ENCODE measurements at places on chromosomes 2 and 18.

DNA sequence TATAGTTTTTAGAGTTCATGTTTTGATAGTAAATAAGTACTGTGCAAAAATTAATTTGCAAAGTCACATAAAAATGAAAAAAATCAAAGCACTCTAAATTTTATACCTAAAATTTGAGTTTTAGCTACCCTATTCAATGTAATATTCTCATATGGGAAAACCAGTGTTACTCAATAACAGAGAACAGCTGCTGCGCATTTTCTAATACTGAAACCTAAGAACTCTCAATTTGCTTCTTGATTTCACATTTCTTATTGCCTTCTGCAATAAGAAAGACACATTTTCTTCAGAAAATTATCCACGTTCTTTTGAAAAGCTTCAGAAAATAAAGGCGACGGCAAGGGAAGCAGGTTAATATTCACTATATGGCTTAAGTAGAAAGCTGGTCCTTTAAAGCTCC lies 199.1 kb upstream of the CCDC150 start:
- DNase-seq, result no peak

GRCh38 chr2:41020358-41020757 lies 568.5 kb upstream of the SLC8A1 start:
- DNase-seq, result no peak

DNA sequence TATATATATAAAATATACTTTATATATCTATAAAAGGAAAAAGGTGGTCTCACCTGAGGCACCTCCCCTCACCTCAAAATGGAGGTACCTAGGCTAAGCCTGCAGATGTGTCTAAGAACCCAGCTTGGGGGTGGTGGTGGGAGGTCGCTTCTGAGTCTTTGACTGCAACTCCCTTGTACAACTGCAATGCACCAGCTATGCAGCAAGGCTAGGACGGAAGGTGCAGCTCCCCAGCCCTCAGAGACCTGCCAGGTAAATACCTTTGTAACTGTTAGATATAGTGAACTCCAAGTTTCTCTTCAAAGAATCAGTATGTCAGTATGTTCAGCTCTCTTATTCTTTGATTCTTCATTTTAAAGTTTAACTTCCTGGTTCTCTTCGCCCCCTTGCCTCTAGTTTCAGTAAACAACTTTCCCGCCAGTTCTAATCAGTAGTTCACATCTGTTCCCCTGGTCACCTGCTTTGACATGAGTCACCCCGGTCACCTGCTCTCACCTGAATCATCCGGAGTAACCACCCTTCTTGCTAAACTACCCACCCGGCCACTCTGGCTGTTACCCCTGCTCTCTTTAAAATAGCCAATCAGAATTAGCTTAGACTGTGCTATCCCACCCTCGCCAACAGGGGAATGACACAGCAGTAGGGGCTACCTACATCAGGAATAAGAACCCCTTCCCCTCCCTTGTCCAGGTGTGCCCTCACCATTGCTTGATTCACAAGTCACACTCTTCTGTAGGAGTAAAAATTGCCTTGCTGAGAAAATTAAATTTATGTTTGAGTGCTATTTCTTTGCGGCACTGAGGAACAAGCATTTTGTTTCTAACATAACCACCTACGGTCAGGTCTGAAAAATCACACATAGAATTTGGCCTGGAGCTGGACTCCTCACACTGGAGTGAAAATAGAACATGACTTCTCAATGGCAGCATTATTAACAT lies 24.7 kb upstream of the IMPA2 start:
- no peak for DNase-seq

DNA sequence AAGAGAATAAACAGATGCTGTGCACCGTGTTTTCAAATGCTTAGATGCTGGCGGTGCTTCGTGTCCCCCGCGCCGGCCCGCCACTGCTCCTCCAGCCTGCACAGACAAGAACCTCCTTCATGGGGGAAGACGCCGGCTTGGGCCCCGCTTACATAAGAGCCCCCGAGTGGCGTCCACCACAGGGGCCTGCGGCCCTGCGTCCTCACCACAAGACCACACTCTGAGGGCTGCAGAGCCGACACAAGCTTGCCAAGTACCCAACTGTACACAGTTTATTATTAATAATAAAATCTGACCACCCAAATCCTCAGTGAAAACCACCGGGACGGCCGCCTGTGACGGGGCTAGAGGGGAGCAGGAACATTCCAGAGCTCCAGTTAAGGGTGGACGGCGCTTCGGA lies 232.2 kb downstream of the HDAC4 start:
- DNase-seq, result no peak

DNA sequence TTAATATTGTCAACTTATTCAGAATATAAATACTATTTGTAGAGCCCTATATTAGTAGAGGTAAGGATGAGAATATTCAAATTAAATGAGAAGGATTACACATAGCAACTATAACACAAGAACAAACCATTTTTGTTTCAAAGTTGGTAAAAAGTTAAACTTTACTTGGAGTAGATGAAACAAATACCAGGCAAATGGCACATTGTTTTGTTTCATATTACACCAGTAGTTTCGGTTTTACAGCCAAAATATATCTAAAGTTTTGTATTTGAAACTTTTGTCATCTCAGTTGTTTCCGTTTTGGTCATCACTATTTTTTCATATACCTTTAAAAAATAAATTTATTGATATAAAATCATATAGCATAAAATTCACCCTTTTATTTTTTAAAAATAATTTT lies 1039.4 kb downstream of the DPP10 start:
- no peak for DNase-seq

- no peak for DNase-seq
Measured at GRCh38 chr2:210162466-210163124, 8.6 kb downstream of the KANSL1L start.

DNA sequence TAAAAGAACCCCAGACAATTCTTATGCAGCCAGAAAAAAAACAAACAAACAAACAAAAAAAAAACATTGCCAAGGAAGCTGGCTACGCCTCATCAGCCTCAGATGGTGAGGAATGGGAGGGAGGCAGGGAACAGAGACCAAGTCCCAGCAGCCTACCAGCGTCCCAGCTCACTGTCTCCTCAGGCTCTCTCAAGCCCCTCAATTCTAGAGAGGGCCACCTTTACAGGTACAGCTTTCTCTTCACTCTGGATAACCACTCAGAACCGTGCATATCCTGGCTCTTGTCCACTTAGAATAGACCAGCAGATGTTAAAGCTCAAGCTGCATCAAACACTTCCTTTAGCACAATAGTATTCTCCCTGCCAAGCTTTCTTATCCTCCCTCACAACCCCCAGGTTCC lies 263.1 kb upstream of the CHAC2 start:
- no peak for DNase-seq

DNA sequence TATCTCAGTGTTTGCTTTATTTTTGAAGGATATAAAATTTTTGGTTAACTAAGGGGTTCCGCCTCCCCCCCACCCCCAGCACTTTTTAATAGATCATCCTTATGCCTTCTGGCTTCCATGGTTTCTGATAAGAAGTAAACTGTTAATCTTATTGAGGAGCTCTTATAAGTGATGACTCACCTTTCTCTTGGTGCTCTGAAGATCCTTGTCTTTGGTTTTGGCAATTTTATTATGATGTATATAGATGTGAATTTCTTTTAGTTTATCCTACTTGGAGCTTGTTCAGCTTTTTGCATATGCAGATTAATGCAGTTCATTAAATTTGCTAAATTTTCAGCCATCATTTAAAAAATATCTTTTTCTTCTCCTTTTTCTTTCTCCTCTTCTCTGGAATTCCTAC lies 91.7 kb upstream of the CTAGE1 start:
- DNase-seq, result no peak

DNA sequence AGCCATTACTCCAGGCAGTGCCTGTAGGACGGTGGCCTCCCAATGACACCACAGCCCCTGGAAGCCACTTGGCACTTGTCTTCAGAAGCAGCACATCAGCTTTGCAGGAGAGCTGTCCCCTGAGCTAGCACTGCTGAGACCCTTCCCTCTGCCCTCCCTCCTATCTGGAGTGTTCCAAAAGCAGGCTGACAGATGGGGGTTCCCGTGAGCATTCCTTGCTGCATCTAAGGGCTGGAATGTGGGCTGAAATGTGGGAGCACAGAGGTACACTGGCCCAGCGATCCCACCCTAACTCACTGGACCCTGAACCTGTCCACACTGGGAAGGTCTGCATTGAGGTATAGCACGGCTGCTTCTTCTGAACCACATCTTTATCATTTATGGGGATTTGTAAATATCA lies 230.1 kb downstream of the ANAPC1 start:
- no peak for DNase-seq

- DNase-seq, result no peak
Measured at GRCh38 chr2:164739966-164740365, 101.7 kb downstream of the COBLL1 start.
